ENCODE measurements at places on chromosomes 7 and 10. TPM values are rescaled to one million over a fixed set of nuclear protein-coding genes. Genes with fewer than 3 reads are reported as not detected.

DNA sequence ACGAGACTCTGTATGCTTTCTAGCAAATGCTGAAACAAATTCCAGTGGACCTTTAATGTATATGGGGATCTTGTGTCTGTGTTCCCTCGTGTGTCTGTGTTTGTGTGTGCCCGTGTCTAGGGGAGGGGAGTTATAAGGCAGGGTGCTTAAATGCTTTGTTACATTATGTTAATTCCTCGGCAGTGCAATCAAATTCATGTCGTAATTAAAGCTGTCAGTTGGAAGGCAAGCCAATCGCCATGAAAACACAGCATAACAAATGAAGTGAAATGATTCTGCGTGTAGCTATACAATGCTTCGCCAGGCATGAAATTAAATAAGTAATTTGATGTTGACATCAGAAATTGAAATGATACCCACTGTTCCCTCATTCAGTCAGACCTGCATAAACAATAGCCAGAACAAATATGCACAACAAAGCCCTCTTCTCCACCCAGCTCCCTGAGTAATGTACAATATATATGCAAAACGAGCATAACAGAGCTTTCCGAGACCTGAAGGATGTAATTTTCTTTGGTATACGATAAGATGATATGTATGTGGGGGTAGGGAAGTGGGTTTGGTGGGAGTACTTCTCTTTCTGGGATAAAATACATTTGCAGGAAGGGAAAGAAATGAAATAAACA lies 534.1 kb downstream of the AUTS2 start:
- no peaks in the 10 kb centered on the region for H3K27me3 ChIP-seq
- no peaks in the 10 kb centered on the region for H3K36me3 ChIP-seq
- no peak overlapping the region for H3K27ac ChIP-seq
- no peak for DNase-seq
- no peak overlapping the region for H3K4me3 ChIP-seq
- no peaks in the 10 kb centered on the region for H3K4me1 ChIP-seq

GRCh38 chr7:87370660-87371180 lies 25.3 kb downstream of the CROT start:
- H3K36me3 ChIP-seq: no peaks in the 10 kb centered on the region
- no peaks in the 10 kb centered on the region for H3K4me1 ChIP-seq
- no peak overlapping the region for H3K27ac ChIP-seq
- DNase-seq: no peak

DNA sequence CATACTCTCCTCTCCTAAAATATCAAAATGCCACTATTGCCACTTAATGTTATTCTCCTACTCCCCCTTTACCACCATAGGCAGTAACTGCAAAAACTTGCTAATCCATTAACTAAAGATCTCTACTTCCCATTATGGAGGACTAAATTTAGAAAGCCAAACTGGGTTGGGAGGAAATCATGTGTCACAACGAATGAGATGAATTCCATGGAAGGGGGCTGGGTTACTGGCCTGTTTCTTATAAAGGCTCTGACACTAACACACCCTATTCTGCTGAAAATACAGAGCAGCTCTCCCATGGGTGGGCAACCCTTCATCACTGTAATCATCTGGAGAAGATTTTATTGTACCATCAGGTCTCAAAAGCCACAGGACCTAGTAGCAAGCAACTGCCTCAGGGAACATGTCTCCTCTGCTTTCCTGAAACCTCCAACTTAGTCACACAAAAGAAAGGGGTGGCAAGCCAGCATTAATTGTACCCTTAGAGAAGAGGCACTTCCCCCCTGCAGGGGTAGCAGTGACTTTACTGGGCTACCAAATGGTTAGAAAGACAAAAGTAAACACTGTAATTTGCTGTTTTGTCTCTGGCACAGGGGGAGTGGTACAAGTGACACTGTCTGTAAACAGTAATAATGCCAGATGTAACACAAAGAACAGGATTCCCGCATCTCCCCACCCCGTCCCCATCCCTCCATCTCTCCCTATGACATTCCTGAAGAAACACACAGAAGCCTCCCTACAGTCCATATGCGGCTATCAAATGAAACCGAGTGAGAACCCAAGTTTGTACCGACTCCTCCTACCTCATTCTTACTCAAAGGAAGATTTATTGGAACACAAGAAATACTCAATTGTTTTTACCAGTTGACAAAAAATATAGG lies 81.6 kb downstream of the ARMH3 start:
- H3K27ac ChIP-seq: no peak overlapping the region
- no peaks in the 10 kb centered on the region for H3K4me1 ChIP-seq
- no peak overlapping the region for H3K4me3 ChIP-seq
- no peaks in the 10 kb centered on the region for H3K27me3 ChIP-seq

DNA sequence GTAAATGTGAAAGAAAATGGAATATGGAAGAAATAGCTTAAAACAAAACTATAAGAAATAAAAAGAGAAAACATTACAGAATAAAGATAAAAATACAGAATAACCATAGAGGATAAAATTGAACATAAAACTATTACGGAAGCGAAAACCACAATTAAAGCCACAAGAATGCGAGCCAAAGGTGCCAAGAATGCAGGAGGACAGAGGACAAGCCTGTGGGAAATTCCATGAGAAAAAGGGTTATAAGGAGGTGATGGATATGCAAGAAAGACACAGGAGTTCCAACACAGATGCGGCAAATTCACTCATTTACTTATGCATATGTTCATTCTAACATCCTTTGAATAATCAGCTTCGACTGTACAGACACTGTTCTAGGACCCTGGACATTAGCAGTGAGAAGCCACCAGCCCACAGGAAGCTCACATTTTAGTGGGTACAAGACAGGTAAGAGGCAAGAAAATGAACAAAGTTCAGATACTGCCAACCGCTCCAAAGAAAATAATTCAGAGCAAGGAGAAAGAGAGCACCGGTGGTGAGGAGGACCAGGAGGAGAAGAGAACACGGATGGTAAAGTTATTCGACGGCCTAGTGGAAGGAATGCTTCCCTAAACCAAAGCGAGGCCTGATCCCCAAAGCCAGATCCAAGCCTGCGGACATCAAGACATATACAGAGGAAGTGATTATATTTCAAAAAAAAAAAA lies 213.7 kb upstream of the MGMT start:
- H3K36me3 ChIP-seq: no peaks in the 10 kb centered on the region
- DNase-seq: no peak
- H3K27ac ChIP-seq: no peak overlapping the region
- no peaks in the 10 kb centered on the region for H3K27me3 ChIP-seq
- H3K4me1 ChIP-seq: no peaks in the 10 kb centered on the region

MSRB2 gene
- 9.5 TPM for total RNA-seq

PDE1C gene
- total RNA-seq: not detected

LBX1 gene
- total RNA-seq: not detected
